Vagina (tissue), 2 donors: ENCODE measurements at places on chromosomes 6 and 20.

DNA sequence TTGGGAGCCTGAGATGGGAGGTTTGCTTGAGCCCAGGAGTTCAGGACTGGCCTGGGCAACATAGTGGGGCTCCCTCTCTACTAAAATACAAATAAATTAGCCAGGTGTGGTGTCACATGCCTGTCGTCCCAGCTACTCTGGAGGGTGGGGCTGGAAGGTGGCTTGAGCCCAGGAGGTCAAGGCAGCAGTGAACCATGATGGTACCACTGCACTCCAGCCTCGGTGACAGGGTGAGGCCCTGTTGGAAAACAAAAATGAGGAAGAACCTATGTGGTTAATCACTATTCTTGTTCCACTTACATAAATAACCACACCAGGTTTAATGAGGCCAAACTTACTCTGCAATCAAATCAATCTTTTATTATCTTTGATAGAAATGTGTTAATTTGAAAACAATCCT, 5.4 kb downstream of the PPDPF start:
- no peak for DNase-seq

DNA sequence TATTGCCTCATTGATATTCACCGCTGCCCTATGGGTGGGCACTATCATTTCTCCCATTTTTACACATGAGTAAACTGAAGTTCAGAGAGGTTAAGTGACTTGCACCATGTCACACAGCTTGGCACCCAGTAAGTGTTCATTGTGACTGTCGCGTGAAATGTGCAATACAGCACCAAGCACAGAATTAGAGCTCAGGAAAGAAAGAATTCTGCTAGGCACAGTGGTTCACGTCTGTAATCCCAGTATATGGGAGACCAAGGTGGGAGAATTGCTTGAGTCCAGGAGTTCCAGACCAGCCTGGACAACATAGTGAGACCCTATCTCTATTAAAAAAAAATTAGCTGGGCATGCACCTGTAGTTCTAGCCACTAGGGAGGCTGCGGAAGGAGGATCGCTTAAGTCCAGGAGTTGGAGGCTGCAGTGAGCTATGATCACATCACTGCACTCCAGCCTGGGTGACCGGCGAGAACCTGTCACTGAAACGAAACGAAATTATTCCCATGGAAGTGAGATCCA, 626 bp downstream of the SLC13A3 start:
- peak; percentile 52 for DNase-seq

DNA sequence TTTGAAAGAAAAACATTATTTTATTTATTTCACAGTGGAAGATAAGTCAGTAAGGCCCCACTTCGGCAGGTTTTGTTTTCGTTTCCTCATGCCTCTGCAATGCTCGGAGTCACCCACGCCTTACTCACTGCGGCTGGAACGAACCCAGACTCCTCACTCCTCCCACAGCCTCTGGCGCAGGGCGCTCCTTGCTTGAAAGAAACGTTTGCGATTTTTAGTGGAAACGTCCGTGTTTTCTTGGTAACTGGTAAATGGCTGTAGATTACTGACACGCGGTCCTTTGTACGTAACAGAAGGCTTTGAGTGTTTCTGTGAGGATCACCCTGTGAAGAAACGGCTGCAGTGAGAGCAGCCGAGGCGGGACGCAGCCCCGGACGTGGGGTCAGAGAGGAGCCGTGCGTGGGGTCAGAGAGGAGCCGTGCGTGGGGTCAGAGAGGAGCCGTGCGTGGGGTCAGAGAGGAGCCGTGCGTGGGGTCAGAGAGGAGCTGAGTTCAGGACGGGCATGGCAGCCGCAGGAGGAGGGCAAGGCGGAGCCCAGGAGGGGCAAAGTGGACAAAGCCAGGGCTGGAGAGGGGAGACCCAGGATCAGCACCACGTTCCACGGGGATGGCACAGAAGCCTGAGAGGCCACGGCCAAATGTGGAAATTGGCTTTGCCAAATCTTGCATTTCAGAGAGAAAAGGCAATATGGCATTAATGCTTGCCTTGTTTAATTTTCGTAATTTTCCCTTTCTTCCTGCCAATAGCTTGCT, 198.6 kb upstream of the THBS2 start:
- no peak for DNase-seq

DNA sequence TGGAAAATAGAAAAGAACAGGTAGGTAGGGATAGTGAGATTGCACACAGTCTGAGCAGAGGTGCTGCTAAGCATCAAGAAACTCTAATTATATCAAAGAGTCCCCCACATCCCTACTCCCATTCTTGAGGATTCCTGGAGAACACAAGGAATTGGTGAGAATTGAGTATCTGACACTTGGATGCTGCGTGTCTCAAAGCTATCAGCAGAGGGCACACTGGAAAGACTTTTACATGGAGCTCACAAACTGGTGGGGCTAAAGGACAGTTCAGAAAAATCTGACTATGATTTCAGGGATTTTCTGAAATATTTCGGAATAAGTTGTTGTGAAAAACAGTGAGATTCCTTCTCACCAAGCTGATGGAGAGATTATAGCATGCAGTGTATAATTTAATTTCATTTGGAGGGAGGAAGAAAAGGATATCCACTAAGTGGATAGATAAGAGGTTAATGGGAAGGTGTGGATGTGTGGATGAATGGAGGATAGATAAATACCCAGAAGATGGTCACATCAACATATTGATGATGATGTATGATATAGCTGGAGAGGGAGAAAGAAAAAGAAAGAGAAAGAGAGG, 215.4 kb upstream of the DEFB112 start:
- DNase-seq: no peak

GRCh38 chr20:57666834-57667157, 43.0 kb downstream of the PMEPA1 start:
- no peak for DNase-seq

- no peak for DNase-seq
These were observed 44.2 kb upstream of the ESR1 start for GRCh38 chr6:151763303-151763702.

DNA sequence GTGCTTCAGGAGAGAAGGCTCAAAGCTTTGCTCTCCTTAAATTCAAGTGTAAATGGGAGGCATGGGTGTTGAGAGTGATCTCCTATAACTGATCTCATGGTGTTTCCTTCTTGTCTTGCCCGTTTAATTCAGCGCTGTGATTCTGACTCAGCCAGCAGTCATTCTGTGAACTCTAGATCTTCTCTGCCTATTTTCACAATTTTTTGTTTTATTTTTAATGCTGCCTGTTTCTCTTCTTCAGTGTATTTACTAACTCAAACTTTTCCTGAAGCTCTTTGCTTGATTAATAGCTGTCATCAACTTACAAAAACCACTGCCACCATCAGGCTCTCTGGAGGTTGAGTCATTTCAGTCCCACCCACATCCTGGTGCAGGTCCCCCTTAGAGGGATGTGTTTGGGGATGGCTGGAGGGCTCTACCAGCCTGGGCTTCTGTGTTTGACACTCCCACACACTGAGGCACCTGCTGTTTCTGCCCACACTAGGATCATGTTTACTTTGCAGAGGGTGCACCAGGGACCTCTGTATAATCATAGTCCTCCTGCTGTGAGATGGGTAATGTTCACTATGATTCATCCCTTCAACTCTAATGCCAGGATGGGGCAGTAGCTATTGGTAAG, 94.0 kb downstream of the SHLD1 start:
- no peak for DNase-seq

DNA sequence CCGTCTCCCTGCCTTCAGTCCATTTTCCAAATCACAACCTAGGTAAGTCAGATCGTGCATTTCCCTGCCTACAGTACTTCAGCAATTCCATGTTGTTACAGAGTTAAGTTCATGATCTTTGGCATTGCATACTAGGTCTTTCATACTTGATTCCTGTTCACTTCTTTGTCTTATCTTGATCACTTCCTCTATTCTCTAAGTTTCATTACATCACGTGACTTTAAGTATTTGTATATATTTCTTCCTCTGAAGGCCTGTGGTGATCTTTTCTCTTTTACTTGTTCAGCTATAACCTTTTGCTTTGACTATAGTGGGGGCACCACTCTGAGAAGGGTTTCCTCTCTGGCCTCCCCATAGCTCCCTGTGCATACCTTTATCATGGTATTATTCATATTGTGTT, 100.2 kb downstream of the TRMT11 start:
- DNase-seq: no peak

DNA sequence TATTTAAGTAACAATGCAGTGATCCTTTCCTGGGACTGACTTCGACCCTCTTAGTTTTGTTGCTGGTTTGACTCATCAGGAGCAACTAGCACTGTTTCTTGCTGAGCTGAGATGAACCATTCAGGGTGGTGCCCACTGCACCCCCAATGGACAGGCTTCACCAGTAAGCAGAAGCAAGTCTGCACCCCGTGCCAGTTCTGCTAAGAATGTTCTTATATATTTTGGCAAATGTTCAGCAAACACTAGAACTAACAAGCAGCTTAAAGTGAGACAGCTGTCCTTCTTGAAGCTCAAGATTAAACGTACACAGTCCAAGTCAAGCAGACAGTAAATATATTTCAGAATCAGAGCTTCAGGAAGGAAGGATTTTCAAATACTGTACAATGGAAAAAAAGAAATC, 561.3 kb upstream of the CDH4 start:
- no peak for DNase-seq

GRCh38 chr20:46803123-46804020, 91.3 kb upstream of the EYA2 start:
- DNase-seq: no peak

GRCh38 chr6:14867802-14868201, 378.1 kb upstream of the JARID2 start:
- no peak for DNase-seq

DNA sequence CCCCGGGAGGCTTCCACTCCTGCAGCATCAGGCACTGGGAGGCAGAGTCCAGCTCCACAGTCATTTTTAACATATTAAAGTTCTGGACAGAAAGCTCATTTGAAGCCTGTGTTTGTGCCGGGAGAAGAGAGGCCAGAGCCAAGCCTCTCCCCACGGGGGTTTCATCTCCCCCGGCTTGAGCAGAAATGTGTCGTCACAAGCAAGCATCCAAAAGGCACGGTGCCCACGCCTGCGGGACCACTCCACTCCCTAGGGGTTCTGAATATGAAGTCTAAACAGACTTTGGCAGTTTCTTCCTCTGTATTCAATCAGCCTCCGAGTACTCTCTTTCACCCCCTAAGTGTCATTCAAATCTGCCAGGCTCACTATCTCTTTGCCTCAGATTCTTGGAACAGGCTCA, 75.3 kb downstream of the STK35 start:
- no peak for DNase-seq

GRCh38 chr6:122372647-122373046, 26.8 kb upstream of the HSF2 start:
- no peak for DNase-seq
